SJCRH30 (cell line): ENCODE measurements at places on chromosomes 1 and 21. TPM values are rescaled to one million over a fixed set of nuclear protein-coding genes. Genes with fewer than 3 reads are reported as not detected.
A peak's percentile ranks its signal among the peaks of the same experiment; 100 is the strongest.

DTL gene
- 81.8 and 82.1 TPM in 2 replicates for total RNA-seq

SPRR2E gene
- total RNA-seq, result not detected in 2 replicates

- H3K4me1 ChIP-seq, result no peaks in the 10 kb centered on the region
- H3K27ac ChIP-seq, result no peak overlapping the region
- DNase-seq, result no peak
- H3K36me3 ChIP-seq, result no peaks in the 10 kb centered on the region
These were observed 67.1 kb downstream of the CD58 start for GRCh38 chr1:116503546-116504307.

DNA sequence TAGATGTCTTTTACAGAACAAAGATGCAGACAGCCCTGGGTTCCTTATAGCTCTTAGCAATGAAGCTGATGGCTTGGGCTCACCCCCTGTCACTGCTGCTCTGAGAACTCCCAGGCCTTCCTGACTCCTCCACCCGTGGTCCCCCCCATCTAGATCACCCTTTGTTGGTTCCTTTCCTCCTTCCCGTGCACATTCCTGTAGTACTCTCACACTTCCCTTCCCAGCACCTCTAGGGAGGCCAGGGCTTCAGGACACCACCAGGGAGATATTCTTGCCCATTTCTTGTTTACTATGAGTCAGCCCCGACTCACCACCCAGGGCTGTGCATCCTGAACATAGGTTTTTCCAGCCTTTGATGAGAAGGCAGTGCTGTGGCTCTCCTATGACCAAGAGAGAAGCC, 14.4 kb upstream of the NOS1AP start:
- H3K4me1 ChIP-seq, result no peaks in the 10 kb centered on the region
- H3K36me3 ChIP-seq, result no peaks in the 10 kb centered on the region
- DNase-seq, result no peak
- H3K27me3 ChIP-seq, result no peaks in the 10 kb centered on the region
- no peak overlapping the region for H3K4me3 ChIP-seq
- H3K27ac ChIP-seq, result no peak overlapping the region

DNA sequence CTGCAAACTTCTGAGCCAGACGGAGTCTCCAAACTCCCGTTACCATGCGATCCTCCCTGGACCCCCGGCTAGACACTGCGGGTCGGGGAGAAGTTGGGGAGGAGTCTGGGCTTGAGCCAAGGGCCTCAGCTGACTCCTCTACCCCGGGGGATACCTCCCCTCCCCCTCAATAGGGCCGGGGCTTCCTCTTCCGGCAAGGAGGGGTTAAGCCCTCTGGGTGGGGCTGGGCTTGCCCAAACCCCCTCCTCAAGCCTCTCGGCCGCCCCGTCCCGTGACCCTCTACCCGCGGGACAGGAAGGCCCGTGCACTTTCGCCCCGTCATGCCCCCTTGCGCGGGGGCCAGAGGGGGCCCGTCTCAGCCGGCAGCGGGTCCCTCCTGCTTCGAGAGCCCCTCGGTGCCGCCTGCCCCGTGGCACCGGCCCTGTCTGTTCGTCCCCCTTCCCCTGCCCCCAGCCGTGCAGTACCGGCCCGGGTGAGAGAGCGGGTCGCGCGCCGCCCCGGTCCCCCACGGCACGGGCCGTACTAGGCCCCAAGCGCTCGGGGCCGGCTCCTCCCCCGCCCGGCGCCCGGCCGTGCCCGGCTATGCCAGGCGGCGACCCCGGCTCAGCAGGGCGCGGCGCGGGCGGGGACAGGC, 652 bp downstream of the ARL8A start:
- no peak for DNase-seq
- peak overlapping the region; percentile 91 for H3K4me3 ChIP-seq
- H3K27me3 ChIP-seq, result peaks cover 17% of the 10 kb centered on the region
- H3K27ac ChIP-seq, result 0 out of 2 replicates have a peak overlapping the region, but pooled peaks have one; percentile 21
- H3K36me3 ChIP-seq, result no peaks in the 10 kb centered on the region

- no peaks in the 10 kb centered on the region for H3K4me1 ChIP-seq
- H3K36me3 ChIP-seq, result no peaks in the 10 kb centered on the region
- peaks cover 2% of the 10 kb centered on the region; the same call in 1 of the 2 replicates for H3K27me3 ChIP-seq
- H3K27ac ChIP-seq, result no peak overlapping the region
These were observed 381.1 kb upstream of the PKN2 start for GRCh38 chr1:88302843-88303486.

OR2T35 gene
- not detected in 2 replicates for total RNA-seq

- H3K27me3 ChIP-seq, result no peaks in the 10 kb centered on the region
- H3K4me1 ChIP-seq, result no peaks in the 10 kb centered on the region
- DNase-seq, result no peak
- no peak overlapping the region for H3K4me3 ChIP-seq
- no peaks in the 10 kb centered on the region for H3K36me3 ChIP-seq
These were observed 1094.6 kb upstream of the ADGRL4 start for GRCh38 chr1:80101159-80101558.

DNA sequence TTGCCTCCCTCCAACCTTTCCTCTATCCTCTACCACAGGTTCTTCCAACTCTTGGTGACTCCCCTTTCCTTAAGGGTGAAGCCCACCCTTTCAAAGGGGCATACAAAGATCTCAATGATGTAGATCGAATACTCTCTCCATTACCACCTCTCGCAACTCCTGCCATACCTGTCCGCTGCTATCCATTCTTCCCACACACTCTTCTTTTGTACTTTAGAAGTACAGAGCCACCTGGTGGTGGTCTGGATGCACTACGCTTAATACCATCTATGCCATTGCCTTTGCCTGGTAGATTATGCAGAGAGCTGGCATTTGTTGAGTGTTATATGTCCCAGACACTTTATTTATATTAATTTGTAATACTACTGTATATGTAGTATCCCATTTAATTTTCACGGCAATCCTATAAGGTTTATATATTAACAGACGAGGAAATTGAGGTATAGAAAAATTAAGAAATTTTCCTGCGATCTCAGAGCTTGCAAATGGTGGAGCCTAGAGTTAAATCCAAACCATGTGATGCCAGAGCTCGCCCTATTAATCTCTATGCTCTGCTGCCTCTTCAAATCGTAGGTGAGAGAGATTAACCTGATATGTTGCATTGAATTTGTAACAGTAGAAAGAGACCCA, 22.9 kb downstream of the TSHB start:
- H3K4me3 ChIP-seq, result no peak overlapping the region
- no peak overlapping the region for H3K27ac ChIP-seq
- H3K4me1 ChIP-seq, result no peaks in the 10 kb centered on the region
- DNase-seq, result peak; percentile 45
- H3K36me3 ChIP-seq, result no peaks in the 10 kb centered on the region

ACOT11 gene
- total RNA-seq, result 4.3 and 4.4 TPM in 2 replicates

BRDT gene
- not detected in 2 replicates for total RNA-seq

WDR3 gene
- 57.7 and 60.8 TPM in 2 replicates for total RNA-seq

GRCh38 chr1:117093870-117094621, 27.5 kb downstream of the TRIM45 start:
- no peaks in the 10 kb centered on the region for H3K27me3 ChIP-seq
- H3K4me1 ChIP-seq, result peaks cover 19% of the 10 kb centered on the region
- peaks cover 59% of the 10 kb centered on the region for H3K36me3 ChIP-seq

- H3K27me3 ChIP-seq, result peaks cover 15% of the 10 kb centered on the region
- no peak overlapping the region for H3K4me3 ChIP-seq
- H3K4me1 ChIP-seq, result no peaks in the 10 kb centered on the region
- DNase-seq, result no peak
These were observed 6.9 kb upstream of the IL22RA1 start for GRCh38 chr1:24149866-24150233.

- no peak within 1 kb of the TSS for H3K27ac ChIP-seq
- no peak within 1 kb of the TSS for H3K4me3 ChIP-seq
- no peak for DNase-seq
These were observed at the start of gene MNDA for GRCh38 chr1:158830904-158831507. Gene MNDA, plus strand, starts transcription at chr1:158831351. Its CDS starts 10,803 bp downstream, at chr1:158842154.

TMEM39B gene
- 11.1 and 11.6 TPM in 2 replicates for total RNA-seq

GRCh38 chr1:152002960-152003359, 9.3 kb upstream of the S100A10 start:
- no peaks in the 10 kb centered on the region for H3K27me3 ChIP-seq
- H3K4me1 ChIP-seq, result peaks cover 33% of the 10 kb centered on the region
- peak; percentile 83 for DNase-seq
- H3K36me3 ChIP-seq, result no peaks in the 10 kb centered on the region
- no peak overlapping the region for H3K27ac ChIP-seq
- no peak overlapping the region for H3K4me3 ChIP-seq

RAB42 gene
- not detected in 2 replicates for total RNA-seq

DNA sequence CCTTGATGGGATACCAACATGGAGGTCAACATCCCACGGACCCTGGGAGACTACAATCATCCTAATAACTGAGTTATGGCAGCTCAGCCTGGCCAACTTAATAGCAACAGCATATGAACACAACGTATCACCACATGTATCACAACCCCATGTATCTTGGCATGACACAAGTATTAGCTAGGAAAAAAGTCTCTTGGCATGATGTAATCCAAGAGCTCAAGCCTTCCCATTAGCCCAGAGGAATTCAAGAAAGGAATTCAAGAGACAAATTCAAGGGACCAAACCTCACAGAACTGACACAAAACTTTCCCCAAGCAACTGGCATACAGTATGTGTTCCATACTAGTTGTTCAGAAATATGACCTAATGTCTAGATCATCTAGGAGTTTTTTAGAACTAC, 100.9 kb upstream of the HMGB4 start:
- H3K4me3 ChIP-seq, result no peak overlapping the region
- H3K27ac ChIP-seq, result no peak overlapping the region
- peaks cover 3% of the 10 kb centered on the region; the same call in 1 of the 2 replicates for H3K27me3 ChIP-seq
- H3K4me1 ChIP-seq, result no peaks in the 10 kb centered on the region

DNA sequence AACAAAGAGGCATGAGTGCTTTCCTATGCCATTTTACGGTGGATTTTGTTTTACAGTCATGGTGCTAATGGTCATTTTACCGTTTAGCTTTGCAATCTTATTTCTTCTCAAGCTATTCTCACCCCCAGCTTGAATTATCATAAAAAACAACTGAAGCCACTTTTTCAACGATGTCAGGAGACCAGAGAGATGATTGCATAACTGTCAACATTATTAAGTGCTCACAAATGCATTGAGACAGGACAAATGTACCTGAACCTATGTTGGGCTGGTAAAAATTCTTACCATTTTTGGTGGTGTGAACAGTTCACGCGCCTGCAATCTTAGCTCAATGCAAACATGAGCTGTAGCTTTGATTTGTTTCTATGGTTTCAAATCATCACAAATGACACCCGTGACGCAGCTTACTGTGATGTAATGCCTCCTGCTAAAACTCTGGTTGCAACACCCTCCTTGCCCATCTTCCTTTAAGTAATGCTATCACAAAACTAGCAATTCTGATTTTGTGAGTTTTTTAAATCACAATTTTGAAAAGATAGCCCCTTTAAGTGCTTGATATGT, 104.4 kb downstream of the UCHL5 start:
- no peaks in the 10 kb centered on the region for H3K4me1 ChIP-seq
- no peak overlapping the region for H3K4me3 ChIP-seq
- no peak overlapping the region for H3K27ac ChIP-seq
- no peak for DNase-seq
- no peaks in the 10 kb centered on the region for H3K27me3 ChIP-seq
- H3K36me3 ChIP-seq, result no peaks in the 10 kb centered on the region

DNA sequence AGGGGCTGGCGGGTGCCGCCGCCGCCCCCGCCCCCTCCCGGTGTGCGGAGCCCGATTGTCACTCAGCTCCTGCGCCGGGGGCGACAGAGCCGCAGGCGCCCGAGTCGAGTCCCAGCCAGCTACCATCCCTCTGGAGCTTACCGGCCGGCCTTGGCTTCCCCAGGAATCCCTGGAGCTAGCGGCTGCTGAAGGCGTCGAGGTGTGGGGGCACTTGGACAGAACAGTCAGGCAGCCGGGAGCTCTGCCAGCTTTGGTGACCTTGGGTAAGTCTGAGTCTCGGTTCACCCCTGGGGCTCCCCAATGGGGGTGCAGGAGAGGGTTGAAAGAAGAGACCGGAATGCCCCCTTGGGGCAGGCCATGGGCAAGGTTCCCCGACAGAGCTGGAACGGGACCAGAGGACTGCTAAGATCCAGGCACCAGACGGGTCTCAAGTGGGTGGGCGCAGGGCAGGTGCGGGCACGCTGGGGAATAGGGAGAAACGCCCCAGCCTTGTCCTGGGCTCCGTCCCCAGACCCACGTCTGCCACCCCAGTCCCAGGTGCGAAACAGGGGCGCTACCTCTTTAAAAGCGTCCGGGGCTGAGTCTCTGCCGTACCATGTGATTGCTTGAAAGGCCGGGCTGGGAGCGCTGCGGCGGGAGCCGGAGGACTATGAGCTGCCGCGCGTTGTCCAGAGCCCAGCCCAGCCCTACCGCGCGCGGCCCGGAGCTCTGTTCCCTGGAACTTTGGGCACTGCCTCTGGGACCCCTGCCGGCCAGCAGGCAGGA, at the start of gene ADORA1:
Gene ADORA1, plus strand, starts transcription at position 61 of the 765 bp plus-strand sequence. CDS start 1,116 bp downstream, outside the sequence.
- peaks cover 33% of the 10 kb centered on the region for H3K4me1 ChIP-seq
- no peaks in the 10 kb centered on the region for H3K27me3 ChIP-seq
- DNase-seq, result peak; percentile 88
- peak within 1 kb of the TSS; percentile 51 for H3K27ac ChIP-seq
- H3K36me3 ChIP-seq, result peaks cover 20% of the 10 kb centered on the region

SELL gene
- not detected in 2 replicates for total RNA-seq

ITGB2 gene
- 38.8 and 42.4 TPM in 2 replicates for total RNA-seq

GRCh38 chr21:42234041-42234440, 15.1 kb downstream of the ABCG1 start:
- no peaks in the 10 kb centered on the region for H3K4me1 ChIP-seq
- H3K27me3 ChIP-seq, result no peaks in the 10 kb centered on the region
- no peaks in the 10 kb centered on the region for H3K36me3 ChIP-seq
- H3K27ac ChIP-seq, result no peak overlapping the region
- no peak for DNase-seq
- H3K4me3 ChIP-seq, result no peak overlapping the region

DNA sequence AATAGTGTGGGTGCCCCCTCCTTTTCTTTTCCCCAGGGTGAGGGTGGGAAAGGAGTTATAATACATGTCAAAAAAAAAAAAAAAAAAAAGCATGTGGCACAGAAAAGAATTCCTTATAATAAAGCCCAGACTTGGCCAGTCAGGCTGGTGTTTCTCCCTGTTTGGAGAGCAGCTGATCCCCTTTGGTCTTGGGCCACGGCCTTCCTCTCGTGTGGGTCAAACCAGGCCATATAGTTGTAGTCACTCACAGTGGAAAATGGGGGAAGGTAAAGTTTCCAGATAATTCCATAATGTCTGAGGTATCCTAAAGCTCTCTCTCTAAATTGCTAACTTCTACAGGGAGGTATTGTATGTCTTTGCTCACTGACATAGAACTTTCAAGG, 22.0 kb downstream of the CLIC6 start:
- H3K4me3 ChIP-seq, result no peak overlapping the region
- no peak overlapping the region for H3K27ac ChIP-seq

- H3K36me3 ChIP-seq, result no peaks in the 10 kb centered on the region
- no peak overlapping the region for H3K4me3 ChIP-seq
- H3K27ac ChIP-seq, result no peak overlapping the region
These were observed 4.5 kb downstream of the LDLRAD1 start for GRCh38 chr1:54013393-54014008.

NR5A2 gene
- 0.84 and 1.0 TPM in 2 replicates for total RNA-seq

- H3K4me3 ChIP-seq, result no peak overlapping the region
- peak; percentile 82 for DNase-seq
- peaks cover 29% of the 10 kb centered on the region for H3K4me1 ChIP-seq
- H3K36me3 ChIP-seq, result no peaks in the 10 kb centered on the region
- H3K27ac ChIP-seq, result no peak overlapping the region
These were observed 40.7 kb downstream of the ARHGEF10L start for GRCh38 chr1:17579951-17580939.

GRCh38 chr1:176374967-176375569, 87.9 kb upstream of the PAPPA2 start:
- no peak overlapping the region for H3K27ac ChIP-seq
- H3K27me3 ChIP-seq, result peaks cover 3% of the 10 kb centered on the region; the same call in 1 of the 2 replicates
- H3K4me3 ChIP-seq, result no peak overlapping the region
- no peaks in the 10 kb centered on the region for H3K4me1 ChIP-seq
- no peaks in the 10 kb centered on the region for H3K36me3 ChIP-seq

- H3K27ac ChIP-seq, result no peak overlapping the region
- DNase-seq, result no peak
- H3K4me1 ChIP-seq, result no peaks in the 10 kb centered on the region
- no peak overlapping the region for H3K4me3 ChIP-seq
- H3K36me3 ChIP-seq, result no peaks in the 10 kb centered on the region
- H3K27me3 ChIP-seq, result no peaks in the 10 kb centered on the region; the same call in 1 of the 2 replicates
These were observed 445.3 kb downstream of the RWDD3 start for GRCh38 chr1:95679262-95679661.

PTPN22 gene
- total RNA-seq, result 1.4 and 2.0 TPM in 2 replicates

TNFRSF18 gene
- 0.33 and 0.93 TPM in 2 replicates for total RNA-seq

POGZ gene
- total RNA-seq, result 32.1 and 39.5 TPM in 2 replicates
